ENCODE measurements at places on chromosomes 16 and 17.
A peak's percentile ranks its signal among the peaks of the same experiment; 100 is the strongest.

DNA sequence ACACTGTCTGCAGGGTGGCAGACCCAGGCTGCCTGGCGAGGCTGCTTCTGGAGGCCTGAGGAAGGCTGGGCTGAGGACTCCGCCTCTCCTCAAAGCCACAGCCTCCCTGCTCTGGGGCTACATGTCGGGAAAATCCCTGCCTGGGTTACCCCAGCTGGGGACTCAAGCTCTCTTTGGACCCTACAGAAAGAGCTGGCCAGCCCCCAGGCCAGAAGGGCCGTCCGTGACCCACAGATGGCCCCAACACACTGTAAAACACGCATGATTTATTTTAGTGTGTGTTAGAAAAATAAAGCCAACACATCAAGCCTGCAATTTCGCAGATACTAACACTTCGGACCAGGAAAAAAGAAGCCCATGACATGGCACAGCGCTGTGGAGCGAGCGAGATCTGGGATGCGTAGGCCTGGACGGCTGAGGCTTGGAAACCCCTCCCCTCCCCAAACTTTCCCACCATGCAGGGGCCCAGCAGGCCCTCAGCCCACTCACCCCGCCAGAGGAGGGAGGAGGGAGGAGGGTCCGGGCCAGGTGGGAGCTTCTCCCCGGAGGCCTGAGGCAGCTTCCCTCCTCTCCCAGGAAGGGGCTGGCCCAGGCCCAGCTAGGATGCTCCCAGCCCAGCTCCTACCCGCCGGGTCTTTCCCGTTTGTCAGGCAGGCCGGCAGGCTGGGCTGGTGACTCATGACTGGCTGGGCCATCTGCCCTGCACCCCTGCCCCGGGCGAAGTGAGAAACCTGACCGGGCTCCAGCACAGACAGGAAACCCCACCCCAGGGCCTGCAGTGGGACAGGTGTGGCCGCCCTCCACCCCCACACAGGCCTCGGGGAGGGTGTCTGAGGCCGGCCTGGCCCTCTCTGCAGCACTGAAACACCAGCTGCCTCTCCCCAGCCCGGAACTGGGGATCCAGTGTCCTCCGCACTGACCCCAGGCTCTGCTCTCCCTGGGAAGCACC, 34.1 kb upstream of the SLC38A10 start:
- DNase-seq, result peak; percentile 84

GRCh38 chr17:34252444-34253138, 2.5 kb upstream of the CCL2 start:
- DNase-seq, result no peak

GRCh38 chr17:44014133-44014436, 678 bp downstream of the TMEM101 start:
- DNase-seq, result no peak

DNA sequence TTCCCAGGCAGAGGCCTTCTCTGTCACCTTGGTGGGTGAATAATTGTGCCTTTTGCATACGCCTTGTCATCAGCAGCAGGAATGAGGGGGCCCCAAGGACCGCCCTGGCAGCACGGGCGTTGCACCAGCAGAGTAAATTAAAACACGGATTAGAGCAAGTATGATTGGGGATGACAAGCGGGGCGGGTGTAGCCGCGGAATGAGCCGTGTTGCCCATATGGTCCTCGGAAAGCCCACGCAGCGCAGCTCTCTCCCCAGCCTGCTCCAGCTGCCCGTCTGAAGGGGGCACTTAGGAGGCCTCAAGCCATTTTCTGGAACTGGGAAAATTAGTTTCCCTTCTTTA, 299.4 kb upstream of the IRX3 start:
- peak; percentile 71 for DNase-seq

DNA sequence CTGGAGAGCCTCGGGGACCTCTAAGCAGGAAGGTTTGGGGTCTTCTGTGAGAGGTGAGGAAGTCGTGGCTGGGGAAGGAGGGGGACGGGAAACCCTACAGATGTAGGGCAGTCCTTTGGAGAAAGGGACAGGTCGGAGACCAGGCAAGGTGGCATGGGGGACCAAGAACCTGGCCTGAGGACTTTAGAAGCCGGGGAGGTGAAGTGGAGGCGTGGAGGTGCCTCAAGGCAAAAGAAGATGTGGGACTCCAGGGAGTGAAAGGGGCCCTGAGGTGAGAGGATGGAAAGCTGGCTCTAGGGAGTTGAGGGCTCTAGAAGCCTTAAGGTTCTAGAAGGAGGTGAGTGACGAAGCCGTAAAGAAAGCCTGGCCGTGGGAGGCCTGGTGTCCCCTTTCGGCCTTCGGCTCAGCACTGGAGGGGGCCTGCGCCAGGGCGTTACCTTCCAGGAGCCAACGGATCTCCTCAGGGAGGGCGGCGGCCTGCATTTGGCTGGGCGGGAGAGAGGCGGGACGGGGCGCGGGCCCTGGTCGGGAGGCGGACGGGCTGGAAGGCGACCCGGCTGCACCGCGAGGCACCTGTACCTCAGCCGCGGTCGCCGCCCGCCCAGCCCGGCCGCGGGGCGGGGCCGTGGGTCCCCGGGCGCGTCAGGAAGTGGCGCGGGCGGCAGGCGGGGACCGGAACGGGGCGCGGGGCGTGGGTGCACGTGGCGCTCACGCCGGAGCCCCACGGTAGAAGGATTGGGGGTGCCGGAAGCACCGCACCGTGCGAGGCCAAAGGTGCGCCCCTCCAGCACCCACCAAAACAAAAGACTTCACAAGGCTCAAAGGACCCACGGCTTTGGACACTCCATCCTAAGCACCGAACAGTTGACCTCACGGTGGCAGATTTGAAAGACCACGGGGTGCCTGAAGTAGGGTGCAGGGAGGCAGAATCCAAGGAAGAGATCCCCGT, at the start of gene SKAP1:
TSS of gene SKAP1 (minus strand) at position 577 of the 949 bp plus-strand sequence.
- DNase-seq, result no peak

DNA sequence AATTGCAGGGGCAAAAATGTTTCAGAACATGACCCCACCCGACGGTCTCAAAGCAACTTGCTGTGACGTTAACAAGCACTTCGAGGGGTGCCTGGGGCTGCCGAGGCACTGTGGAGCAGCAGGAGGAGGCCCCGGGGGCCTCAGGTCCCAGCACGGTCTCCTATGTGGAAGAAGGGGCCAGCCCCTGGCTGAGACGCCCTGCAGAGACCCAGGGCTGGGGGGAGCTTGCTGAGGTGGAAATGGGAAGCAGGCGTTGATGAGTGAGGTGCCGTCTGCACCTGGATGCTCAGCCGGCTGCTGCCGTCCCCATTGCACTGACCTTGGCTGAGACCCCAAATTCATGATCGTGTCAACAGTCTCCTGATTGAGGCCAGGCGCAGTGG, 46.5 kb downstream of the NT5M start:
- DNase-seq, result no peak

All from WERI-Rb-1 (cell line).